Activated naive CD4-positive, alpha-beta T cell treated with anti-CD3 and anti-CD28 coated beads, Interleukin-2, amount 10 ng/mL, durations not matched to agents 5 hours and 36 hours (primary cell): ENCODE measurements at places on chromosomes 4 and X. TPM values are rescaled to one million over a fixed set of nuclear protein-coding genes. Genes with fewer than 3 reads are reported as not detected.

The TMSB15C gene
- total RNA-seq: 2.9 TPM

The RPS6KA6 gene
- total RNA-seq: not detected

The ARHGEF38 gene
- not detected for total RNA-seq

The CCKAR gene
- not detected for total RNA-seq

The ARSH gene
- not detected for total RNA-seq

The RPS6KA3 gene
- total RNA-seq: 66.9 TPM

The HAUS3 gene
- 25.8 TPM for total RNA-seq

The PNMA5 gene
- 0.15 TPM for total RNA-seq

The P2RY10 gene
- total RNA-seq: 71.6 TPM

The CLGN gene
- total RNA-seq: 0.10 TPM

The OPHN1 gene
- 0.08 TPM for total RNA-seq

The RBMXL3 gene
- total RNA-seq: not detected

The CT45A1 gene
- total RNA-seq: not detected

The GRK4 gene
- total RNA-seq: 2.4 TPM

The P2RY4 gene
- 0.28 TPM for total RNA-seq

The RHOH gene
- 191 TPM for total RNA-seq

The VEGFC gene
- total RNA-seq: not detected
